ENCODE measurements at places on chromosomes 2 and 18. TPM values are rescaled to one million over a fixed set of nuclear protein-coding genes. Genes with fewer than 3 reads are reported as not detected.

KIF1A gene
- 0.54 TPM for total RNA-seq

PROKR1 gene
- not detected for total RNA-seq

NAGK gene
- total RNA-seq = 113 TPM

DNA sequence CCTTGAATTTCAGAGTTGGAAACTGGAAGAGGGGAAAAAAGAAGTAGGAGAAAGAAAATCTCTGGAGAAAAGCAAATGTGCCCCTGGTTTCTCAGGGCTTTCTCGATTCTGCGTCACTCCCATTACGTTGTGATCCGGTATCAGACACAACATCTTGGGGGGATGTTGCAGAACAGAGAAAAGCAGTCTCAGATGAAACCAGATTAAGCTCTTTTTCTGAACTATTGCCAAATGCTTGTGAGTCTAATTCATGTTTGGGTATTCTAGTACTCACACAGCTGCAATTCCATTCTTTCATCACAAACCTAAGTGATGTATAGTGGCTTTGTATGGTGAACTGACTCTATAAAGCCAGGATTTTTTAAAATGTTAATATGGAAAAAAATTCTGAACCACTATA, 233.2 kb downstream of the TCF4 start:
- no peak for DNase-seq

GRCh38 chr18:23616258-23616657, 30.0 kb upstream of the NPC1 start:
- no peak for DNase-seq
